ENCODE measurements at places on chromosomes 6 and 20. TPM values are rescaled to one million over a fixed set of nuclear protein-coding genes. Genes with fewer than 3 reads are reported as not detected.

The GTSF1L gene
- not detected for polyA plus RNA-seq

The AGER gene
- 14.9 TPM for polyA plus RNA-seq

The ZNF311 gene
- 3.2 TPM for polyA plus RNA-seq

The PPP1R14C gene
- polyA plus RNA-seq = 2.9 TPM

The RIPPLY2 gene
- 0.88 TPM for polyA plus RNA-seq

The EBF4 gene
- 12.2 TPM for polyA plus RNA-seq

The LAMA2 gene
- 5.4 TPM for polyA plus RNA-seq

The FKBP1C gene
- 1.2 TPM for polyA plus RNA-seq

The MICAL1 gene
- 170 TPM for polyA plus RNA-seq

The FAM162B gene
- polyA plus RNA-seq = 0.73 TPM

The IMPG1 gene
- 3.4 TPM for polyA plus RNA-seq

The TRAPPC3L gene
- 0.18 TPM for polyA plus RNA-seq

The BMP5 gene
- 26.8 TPM for polyA plus RNA-seq

The SLC17A1 gene
- 0.09 TPM for polyA plus RNA-seq

The ALDH8A1 gene
- 0.70 TPM for polyA plus RNA-seq

The MCM3 gene
- 55.9 TPM for polyA plus RNA-seq

The STMND1 gene
- polyA plus RNA-seq = 0.61 TPM

The SIGLEC1 gene
- 4.3 TPM for polyA plus RNA-seq

The NTSR1 gene
- polyA plus RNA-seq = 1.1 TPM

The THBD gene
- polyA plus RNA-seq = 5.7 TPM

The CALHM6 gene
- polyA plus RNA-seq = 7.8 TPM

The AHI1 gene
- 26.5 TPM for polyA plus RNA-seq

The KCNK15 gene
- polyA plus RNA-seq = 0.21 TPM

The ARMC12 gene
- polyA plus RNA-seq = 0.51 TPM

The PSORS1C2 gene
- 0.04 TPM for polyA plus RNA-seq
